ENCODE measurements at places on chromosomes 1 and 21.

DNA sequence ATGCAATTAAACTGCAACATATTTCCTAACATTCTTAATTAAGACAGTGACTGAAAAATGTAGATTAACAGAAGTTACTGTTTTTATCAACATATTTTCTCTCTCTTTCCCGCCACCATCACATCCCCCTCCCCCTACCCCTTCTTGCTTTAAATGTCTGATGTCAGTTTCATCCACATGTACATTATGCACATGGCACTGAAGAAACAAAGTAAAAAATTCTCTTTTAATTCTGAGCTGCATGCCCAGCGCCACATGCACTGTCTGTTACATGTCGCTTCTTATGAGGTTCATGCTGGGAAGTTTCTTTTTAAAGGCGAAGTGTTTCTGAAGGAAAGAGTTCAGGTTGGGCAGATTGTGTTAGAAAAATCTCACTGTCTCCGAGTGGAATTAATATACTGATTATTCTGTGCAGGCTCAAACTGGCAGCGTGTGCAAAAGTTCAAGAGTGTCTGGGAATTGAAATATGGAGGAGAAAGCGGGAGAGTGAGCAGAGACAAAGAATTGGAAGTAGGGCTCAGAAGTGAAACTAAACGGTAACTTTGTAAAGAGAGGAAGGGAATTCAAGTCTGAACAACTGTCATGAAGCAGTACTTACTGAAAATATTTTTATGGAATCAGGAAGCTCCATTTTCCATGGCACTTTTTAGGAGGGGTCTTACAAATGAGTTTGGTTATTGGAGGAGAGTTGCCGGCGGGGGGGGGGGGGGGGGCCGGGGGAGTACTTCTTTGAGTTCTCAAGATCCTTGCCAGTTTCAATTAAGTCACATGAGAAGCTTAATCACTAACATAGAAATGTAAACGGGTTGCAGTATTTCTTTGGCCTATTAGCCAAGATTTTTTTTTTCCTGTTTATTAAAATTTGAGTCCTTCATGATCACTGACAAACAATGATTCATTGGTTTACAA is 217.6 kb downstream of the SDCCAG8 start:
- no peak for DNase-seq

GRCh38 chr1:211305044-211305443 is 21.6 kb upstream of the TRAF5 start:
- no peak for DNase-seq

- no peak for DNase-seq
Observed at GRCh38 chr1:147735423-147735822, 25.0 kb downstream of the GJA5 start.

GRCh38 chr1:207032528-207033017 is at the start of gene C1orf116:
Gene C1orf116 (minus strand): TSS chr1:207032756. CDS start chr1:207027598, 5,158 bp downstream.
- DNase-seq, result no peak

GRCh38 chr1:156709031-156709430 is 3.6 kb upstream of the CRABP2 start:
- DNase-seq, result no peak

All from stimulated activated CD4-positive, alpha-beta T cell treated with anti-CD3 and anti-CD28 coated beads, Interleukin-4, amount 100 ng/mL, for 48 hours (primary cell).